Fibroblast of skin of right biceps (primary cell): ENCODE measurements at places on chromosomes 1 and 21.

GRCh38 chr1:170800812-170801211 lies 134.5 kb upstream of the MROH9 start:
- DNase-seq: peak; percentile 62

DNA sequence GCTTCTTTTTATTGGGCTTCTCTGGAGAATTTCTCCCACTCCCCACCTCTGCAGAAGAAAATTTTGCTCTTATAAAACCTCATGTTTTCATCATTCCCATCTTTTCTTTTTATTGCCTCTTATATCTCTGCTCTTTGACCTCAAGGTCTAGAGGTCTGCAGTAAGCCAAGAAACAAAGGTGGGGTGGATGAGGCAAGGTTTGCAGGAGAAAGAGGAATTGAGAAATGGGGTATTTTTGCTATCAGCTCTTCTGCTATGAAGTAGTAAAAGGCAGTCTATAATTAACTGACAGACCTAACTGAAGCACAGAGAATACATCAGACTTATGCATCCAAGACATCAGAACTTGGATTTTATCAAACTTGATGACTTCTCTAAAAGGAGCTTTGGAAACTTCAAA lies 22.9 kb downstream of the SYT11 start:
- no peak for DNase-seq

GRCh38 chr1:206700445-206701036 lies 15.8 kb downstream of the MAPKAPK2 start:
- no peak for DNase-seq

DNA sequence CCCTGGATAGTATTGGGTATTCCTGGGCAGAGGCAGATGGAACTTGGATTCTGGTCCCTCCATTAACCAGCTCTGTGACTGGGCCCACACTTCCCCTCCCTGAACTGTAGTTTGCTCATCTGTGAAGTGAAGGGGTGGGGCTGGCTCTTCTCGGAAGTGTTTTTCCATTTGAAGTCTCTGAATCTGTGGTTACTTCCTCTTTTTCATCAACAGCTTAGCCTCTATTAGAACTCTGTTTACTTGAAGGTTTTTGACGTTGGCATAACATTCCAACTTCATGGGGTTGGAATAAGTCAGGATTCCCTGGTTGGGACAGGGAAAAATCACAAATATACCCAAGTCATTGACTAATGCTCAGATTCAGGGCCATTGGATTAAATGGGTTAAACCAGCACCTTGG lies 3.6 kb downstream of the KIAA0040 start:
- no peak for DNase-seq

DNA sequence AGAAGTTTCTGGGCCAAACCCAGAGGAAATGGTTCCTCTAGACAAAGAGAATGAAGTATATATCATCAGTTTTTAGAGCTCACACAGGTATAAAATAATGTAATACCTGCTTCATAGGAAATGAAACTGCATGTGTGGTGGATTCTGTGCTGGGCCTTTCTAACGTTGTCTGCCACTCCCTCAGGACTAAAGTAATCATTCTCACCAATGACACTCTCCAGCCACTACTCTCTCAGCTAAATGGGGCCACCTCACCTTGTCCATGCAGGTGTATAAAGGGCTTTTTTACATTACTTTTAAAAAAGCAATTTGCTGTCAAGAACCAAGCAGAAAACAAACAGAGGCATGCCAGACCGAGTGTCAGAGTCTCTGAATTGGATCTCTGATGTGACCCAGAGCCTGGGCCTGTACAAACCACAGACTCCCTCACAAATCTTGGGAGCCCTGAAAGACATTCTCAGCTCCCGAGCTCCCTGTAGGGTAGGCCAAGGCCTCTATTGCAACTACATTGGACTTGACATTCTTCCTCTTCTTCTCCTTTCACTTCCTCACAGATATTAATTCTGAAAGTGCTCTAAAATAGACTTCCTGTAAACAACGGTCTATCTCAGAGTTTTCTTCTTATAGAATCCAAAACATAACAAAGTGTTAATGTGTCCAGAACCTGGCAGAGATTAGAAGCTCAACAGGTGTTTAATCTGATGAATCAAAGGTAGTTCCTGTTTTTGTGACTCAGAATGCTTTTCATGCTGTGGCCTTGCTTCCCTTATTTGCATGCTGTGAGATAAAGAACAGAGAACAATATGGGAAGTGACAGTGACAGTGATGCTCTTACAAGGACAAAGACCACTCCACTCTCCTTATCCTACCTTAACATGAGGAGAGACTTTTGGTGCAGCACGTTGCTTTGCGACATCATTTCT lies 8.6 kb downstream of the AIM2 start:
- no peak for DNase-seq

- no peak for DNase-seq
These were observed 18.9 kb downstream of the SLC6A9 start for GRCh38 chr1:44012404-44012803.

- no peak for DNase-seq
These were observed 33.5 kb downstream of the NEK2 start for GRCh38 chr1:211641942-211642341.

GRCh38 chr1:201517631-201518030 lies 10.7 kb upstream of the CSRP1 start:
- DNase-seq: peak; percentile 46
